T-cell (primary cell): ENCODE measurements at places on chromosomes 13 and 19.

- H3K27ac ChIP-seq: no peak overlapping the region
- no peak overlapping the region for H3K4me3 ChIP-seq
Measured at GRCh38 chr19:33207040-33207620, 13.0 kb downstream of the LRP3 start.

DNA sequence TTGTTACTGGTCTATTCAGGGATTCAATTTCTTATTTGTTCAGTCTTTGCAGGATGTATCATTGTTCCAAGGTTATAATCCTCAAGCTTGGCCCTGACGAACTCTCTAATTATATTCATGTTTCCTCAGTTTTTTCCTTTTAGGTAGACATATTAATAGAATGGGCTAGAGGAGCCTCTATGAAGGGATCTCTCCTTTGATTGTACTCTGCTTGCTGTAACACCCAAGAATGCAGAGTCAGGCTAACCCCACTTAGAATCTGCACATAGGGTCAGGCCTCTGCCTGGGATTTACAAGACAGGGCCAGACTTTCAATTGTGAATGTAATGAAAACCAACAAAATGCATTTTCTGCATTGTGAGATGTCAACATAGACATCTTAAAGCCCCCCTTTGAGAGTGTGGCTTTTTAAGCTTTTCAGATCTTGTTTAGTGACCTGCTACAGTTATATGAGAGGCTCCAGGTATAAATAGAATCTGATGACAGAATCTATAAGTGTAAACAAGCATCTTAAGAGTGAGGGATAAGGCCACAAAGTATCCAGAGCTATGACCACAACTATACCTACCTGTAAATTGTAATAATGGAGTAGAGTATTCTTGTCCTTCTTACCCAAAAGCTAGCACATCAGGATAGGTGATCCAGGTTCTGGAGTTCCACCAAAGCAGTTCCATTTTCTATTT is 5.5 kb downstream of the ZNF493 start:
- H3K27me3 ChIP-seq: no peaks in the 10 kb centered on the region
- DNase-seq: no peak
- H3K36me3 ChIP-seq: no peaks in the 10 kb centered on the region
- no peak overlapping the region for H3K27ac ChIP-seq
- H3K4me1 ChIP-seq: peaks cover 8% of the 10 kb centered on the region
- H3K4me3 ChIP-seq: no peak overlapping the region

GRCh38 chr13:47796816-47797215 is 204.3 kb downstream of the SUCLA2 start:
- no peaks in the 10 kb centered on the region for H3K27me3 ChIP-seq
- no peaks in the 10 kb centered on the region for H3K36me3 ChIP-seq
- DNase-seq: no peak
- H3K4me1 ChIP-seq: no peaks in the 10 kb centered on the region

GRCh38 chr19:31334849-31335624 is 14.2 kb downstream of the TSHZ3 start:
- no peaks in the 10 kb centered on the region for H3K36me3 ChIP-seq
- H3K4me3 ChIP-seq: no peak overlapping the region
- no peak overlapping the region for H3K27ac ChIP-seq
- peaks cover 16% of the 10 kb centered on the region for H3K4me1 ChIP-seq
- H3K27me3 ChIP-seq: peaks cover 21% of the 10 kb centered on the region

GRCh38 chr19:12093777-12094176 is 29.2 kb downstream of the ZNF844 start:
- peaks cover 3% of the 10 kb centered on the region for H3K4me1 ChIP-seq
- peaks cover 8% of the 10 kb centered on the region for H3K27me3 ChIP-seq
- H3K27ac ChIP-seq: no peak overlapping the region
